Femur (tissue), 1 donor: ENCODE measurements at places on chromosomes 5 and 9.
A peak's percentile ranks its signal among the peaks of the same experiment; 100 is the strongest.

GRCh38 chr5:172493002-172493401 lies 38.7 kb upstream of the SH3PXD2B start:
- DNase-seq = peak; percentile 78

- DNase-seq = no peak
Observed at GRCh38 chr9:35759795-35760194, 5.7 kb upstream of the MSMP start.

DNA sequence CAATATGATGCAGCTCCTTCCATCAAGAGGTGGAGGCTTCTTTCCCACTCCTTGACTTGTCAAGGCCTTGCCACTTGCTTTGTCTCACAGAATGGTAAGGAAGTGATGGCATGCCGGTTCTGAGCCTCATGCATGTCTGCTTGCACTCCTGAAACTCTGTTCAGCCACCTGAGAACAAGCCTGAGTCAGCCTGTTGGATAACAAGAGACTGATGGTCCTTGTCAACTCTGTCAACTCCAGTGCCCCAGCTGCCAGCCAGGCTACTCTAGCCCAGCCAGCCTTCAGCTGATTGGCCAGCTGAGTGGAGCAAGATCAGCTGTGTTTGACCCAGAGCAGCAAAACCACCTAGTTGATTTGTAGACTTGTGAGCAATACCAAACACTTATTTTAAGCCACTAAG lies 4.4 kb upstream of the TENT4A start:
- no peak for DNase-seq

GRCh38 chr5:8058616-8059190 lies 189.8 kb downstream of the MTRR start:
- DNase-seq = no peak

- peak; percentile 55 for DNase-seq
Observed at GRCh38 chr9:33924978-33925797, 108.2 kb downstream of the UBE2R2 start.

- DNase-seq = no peak
Observed at GRCh38 chr5:145743396-145744061, 91.6 kb downstream of the PRELID2 start.

DNA sequence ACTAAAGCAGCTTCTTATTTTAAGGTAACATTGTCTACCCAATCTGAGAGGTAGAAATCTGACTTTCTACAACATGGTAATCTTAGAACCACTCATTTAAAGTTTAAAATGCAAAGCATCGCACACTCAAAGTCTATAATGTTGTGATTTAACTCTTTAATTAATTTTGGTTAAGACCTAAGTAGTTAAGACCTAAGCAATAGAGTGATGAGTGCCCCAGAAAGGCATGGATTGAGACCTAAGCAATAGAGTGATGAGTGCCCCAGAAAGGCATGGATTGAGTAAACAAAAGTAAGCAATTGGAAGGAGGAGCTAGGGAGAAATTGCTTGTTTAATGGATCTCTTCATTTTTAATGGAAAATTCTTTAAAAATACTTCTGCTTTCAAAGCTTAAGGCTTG lies 86.8 kb downstream of the NLN start:
- DNase-seq = no peak

DNA sequence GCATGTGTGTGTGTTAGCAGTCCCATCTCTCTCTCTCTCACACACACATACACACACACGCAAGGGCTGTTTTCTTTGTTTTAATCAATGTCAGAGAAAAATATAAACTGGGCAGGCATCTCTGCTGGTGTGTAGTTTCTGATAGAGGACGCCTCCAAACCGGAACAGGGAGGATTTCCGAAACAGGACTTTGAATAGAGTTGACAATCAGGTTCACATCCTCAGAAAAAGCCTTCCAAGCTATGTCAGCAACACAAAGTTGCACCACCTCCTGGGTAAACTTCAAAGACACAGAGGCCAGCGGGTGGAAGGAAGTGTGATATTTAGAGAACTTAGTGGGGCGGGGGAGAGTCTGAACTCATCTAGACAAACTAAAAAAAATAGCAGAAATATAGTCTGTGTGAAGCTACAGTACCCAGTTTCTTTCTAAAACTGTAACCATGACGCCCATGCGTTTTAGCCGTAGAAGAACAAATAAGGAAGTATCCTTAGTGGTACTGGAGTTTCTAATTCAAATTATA lies 1.2 kb downstream of the ST8SIA4 start:
- DNase-seq = peak; percentile 58

- DNase-seq = no peak
Observed at GRCh38 chr9:86953181-86953580, 5.9 kb upstream of the GAS1 start.

GRCh38 chr5:170475294-170476000 lies 28.4 kb upstream of the KCNIP1 start:
- no peak for DNase-seq

- DNase-seq = peak; percentile 78
Observed at GRCh38 chr5:5340206-5340729, 82.2 kb upstream of the ICE1 start.

DNA sequence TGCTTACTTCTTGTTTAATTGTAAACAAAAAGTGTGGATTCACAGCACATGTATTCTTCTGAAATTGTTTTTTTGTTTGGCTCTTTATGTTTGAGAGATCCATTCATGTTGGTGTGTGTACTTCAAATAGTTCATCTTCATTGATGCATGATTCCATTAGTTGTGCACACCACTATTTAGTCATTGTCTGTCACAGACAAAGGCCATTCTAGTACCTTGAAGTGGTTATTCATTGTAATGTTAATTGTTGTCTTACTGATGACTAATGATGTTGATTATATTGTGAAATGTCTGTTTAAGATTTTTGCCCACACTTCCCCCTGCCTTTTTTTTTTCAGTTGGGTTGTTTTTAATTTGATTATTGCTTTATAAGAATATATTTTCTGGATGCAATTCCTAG lies 391.3 kb downstream of the DIRAS2 start:
- DNase-seq = no peak

- DNase-seq = no peak
Observed at GRCh38 chr9:12954441-12954840, 179.6 kb downstream of the LURAP1L start.

DNA sequence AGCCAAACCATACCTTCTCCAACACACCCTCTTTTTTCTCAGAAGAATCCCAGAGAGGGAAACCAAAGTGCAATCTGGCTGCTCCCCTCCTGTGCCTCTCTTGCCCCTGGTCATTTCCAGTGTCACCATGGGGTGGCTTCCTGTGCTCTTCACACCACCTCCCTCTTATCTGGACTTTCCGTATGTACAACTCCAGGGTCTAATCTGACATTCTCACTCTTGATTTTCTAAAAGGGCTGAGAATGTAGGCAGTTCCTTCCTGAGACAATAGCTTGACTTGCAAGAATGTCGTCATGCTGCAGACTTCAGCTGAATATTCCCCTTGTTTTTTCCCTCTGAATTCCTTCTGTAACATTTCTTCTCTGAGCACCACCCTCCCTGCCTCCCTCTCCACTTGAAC lies 110.2 kb downstream of the FBXL7 start:
- DNase-seq = no peak

DNA sequence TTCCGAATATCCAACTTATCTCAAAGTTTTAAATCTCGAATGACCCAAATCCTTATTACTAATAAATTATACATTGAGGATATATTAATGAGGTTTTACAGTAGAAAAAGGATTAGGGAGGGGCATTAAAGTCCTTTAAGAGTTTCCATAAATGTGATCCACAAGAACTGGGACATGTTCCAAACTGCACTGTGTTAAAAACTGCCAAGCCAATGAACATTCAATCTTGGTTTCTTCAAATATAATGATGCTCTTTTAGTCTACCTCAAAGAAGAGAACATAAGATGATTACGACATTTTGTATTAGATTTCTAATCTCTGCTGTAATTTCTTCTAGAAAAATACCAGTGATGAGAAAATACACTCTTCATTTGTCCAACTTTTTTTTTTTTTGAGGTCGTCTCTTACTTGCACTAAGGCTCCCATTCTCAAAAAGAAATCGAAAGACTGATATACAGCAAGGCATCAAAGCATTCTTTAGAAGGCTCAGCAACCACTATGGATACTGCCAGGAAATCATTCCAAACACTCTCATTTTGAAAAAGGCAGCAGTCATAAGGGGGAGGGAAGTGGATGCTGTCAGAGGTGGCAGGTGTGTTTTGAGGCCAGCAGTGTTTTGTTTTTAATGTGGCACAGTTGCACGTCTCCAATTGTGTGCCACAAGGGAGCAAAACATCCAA lies 1.7 kb downstream of the PTAR1 start:
- peak; percentile 18 for DNase-seq

- no peak for DNase-seq
Observed at GRCh38 chr5:178201927-178202235, 2.5 kb upstream of the HNRNPAB start.

DNA sequence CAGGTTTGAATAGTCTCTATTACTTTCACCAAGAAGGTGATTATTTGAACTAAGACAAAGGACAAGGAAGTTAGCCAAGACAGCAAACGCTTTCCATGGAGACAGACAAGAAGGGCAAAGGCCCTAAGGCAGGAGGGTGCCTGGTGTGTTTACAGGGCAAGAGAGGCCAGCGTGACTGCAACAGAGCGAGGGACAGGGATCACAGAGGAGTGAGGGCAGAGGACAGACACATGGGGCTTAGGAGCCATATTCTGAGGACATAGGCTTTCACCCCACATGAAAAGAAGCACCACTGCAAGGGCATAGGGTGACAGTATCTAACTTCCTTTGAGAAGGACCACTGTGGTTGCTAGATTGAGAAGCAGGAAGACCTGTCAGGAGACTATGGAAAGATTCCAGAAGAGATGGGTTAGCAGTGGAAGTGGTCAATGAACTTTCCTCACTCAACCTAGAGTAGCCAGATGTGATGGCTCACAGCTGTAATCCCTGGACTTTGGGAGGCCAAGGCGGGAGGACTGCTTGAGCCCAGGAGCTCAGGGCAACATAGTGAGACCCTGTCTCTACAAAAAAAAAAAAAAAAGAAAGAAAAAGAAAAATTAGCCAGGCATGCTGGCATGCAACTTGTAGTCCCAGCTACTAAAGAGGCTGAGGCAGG lies 5.0 kb upstream of the HAVCR1 start:
- no peak for DNase-seq

DNA sequence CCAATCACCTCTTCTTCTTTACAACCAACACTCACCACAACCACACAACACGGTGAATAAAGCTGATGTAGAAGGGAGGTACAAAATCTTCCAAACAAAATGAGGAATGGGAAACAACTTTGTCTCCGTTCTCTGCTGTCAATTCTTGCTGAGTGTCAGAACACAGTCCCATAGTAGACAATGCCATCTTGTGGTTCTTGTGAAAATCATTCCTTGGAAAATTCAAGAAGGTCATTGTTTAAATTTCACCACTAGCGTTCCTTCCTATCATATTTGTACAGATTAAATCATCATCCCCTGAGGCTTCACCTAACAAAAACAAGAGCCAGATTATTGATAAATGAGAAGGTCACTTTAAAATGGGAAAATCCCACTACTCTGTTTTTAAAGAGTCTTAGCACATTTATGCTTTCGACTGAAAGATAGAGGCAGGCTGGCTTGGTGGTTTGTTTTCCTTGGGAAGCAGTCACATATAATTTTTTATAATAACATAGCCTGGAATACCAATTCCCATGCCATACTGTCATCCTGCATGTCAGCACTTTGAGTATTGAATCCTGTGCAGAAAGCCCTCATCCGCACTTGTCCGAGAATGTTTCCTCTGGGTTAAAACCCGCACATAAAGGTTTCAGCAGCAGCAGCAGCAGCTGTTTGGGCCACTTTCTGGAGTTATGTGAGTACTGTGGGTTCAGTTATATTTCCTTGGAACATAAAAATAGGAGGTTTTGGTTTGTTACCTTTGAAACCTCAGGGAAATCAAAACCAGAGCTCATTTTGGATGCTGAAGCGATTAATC lies 395.0 kb upstream of the SMARCA2 start:
- peak; percentile 46 for DNase-seq

GRCh38 chr5:103572454-103572853 lies 9.9 kb upstream of the NUDT12 start:
- no peak for DNase-seq

GRCh38 chr9:111599955-111600343 lies 502 bp upstream of the PTGR1 start:
- DNase-seq = no peak

- DNase-seq = no peak
Observed at GRCh38 chr9:5617749-5618148, 11.2 kb upstream of the RIC1 start.

GRCh38 chr9:94638335-94639060 lies 820 bp downstream of the FBP1 start:
- no peak for DNase-seq

DNA sequence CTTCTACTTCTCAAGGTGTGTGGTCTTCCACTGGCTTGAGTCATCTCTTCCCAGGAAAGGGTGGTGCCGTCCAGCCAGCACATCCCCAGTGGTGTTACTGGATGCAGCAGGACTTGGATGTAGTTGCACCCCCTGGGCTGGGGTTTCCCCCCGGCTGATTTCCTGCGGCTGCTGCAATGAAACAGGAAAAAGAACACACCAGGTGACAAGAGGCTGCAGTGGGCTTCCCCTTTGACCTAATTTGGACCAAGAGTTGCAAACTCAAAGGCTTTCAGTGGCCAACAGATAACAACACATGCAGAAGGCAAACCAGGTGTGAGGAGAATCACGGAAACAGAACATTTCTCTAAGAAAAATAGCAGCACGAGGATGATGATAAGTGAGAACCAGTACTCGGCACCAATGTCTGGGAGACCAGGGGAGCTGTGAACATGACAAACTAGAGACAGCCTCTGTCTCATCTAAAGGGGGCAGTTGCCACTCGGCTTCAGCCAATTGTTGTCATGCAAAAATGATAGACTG lies 83.7 kb downstream of the PDE6A start:
- DNase-seq = peak; percentile 43

DNA sequence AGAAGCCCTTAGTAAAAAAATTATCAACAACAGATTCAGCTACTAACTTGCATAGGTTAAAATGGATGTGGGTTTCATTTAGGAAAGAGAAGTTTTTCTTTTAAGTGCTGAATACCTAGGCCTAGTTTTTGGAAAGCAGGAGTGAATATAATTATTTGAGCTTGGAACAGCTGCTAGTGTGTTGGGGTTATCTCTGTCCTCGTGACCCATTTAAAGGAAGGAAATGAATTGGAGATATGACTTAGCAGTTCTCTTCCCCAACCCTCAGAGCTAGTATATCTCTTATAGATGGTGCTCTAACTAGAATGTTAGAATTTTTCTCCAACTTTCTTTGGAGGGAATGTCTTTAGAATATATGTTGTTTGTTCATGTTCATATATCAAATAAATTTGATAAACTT lies 38.6 kb downstream of the ZNF366 start:
- no peak for DNase-seq

DNA sequence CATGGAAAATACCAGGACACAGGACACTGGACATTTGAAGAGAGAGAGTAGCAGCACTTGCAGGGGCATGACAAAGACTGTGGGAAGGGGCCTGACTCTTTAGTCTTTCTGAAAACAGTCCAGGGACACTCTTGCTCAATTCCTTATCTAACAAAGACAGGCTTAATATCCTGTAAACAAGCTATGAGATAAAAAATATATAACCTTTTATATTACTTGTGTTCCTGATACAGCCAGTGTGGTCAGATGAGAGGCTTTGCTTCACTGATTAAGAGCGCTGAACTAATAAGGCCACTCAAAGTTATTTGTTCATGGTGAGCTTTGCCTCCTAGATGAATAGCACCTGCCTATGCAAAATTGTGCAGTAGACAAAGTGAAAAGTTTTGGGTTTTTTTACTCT lies 518.7 kb downstream of the LRRC70 start:
- DNase-seq = no peak

- DNase-seq = no peak
Observed at GRCh38 chr5:78291687-78292086, 2.8 kb downstream of the AP3B1 start.

- DNase-seq = no peak
Observed at GRCh38 chr5:159514229-159514810, 184.0 kb upstream of the IL12B start.

- DNase-seq = peak; percentile 66
Observed at GRCh38 chr5:155258161-155258560, 244.6 kb downstream of the KIF4B start.
